Uterus (tissue), 4 donors: ENCODE measurements at places on chromosomes 12 and 14. TPM values are rescaled to one million over a fixed set of nuclear protein-coding genes. Genes with fewer than 3 reads are reported as not detected.

GRCh38 chr12:126558219-126558618, 1493.0 kb downstream of the AACS start:
- DNase-seq: no peak

The VRTN gene
- total RNA-seq: not detected

The SDSL gene
- not detected for total RNA-seq

GRCh38 chr12:64877363-64878004, 53.0 kb downstream of the TBC1D30 start:
- no peak for DNase-seq

GRCh38 chr14:75234173-75235115, 44.2 kb upstream of the FOS start:
- peak; percentile 26 for DNase-seq
